ENCODE measurements at places on chromosomes 7 and 10.
A peak's percentile ranks its signal among the peaks of the same experiment; 100 is the strongest.

GRCh38 chr7:36112969-36113368 is 40.1 kb upstream of the EEPD1 start:
- DNase-seq, result no peak

DNA sequence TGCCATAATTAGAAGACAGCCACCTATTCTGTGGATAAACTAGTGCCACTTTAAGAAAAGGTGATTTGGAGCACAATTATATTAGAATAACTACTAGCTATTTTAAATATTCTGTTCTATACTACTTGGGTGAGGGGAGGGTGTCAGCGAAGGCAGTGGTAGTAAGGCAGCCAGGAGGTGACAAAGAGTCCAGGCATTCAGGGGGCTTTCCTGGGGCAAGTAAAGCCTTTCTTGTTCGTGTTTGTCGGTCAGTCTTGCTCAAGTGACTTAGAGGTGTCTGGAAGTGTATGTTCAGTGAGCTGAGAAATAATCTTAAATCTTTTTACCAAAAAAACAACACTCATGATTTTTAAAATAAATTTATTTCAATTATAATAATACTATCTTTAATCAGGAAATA is 34.4 kb downstream of the ADD3 start:
- DNase-seq, result no peak

DNA sequence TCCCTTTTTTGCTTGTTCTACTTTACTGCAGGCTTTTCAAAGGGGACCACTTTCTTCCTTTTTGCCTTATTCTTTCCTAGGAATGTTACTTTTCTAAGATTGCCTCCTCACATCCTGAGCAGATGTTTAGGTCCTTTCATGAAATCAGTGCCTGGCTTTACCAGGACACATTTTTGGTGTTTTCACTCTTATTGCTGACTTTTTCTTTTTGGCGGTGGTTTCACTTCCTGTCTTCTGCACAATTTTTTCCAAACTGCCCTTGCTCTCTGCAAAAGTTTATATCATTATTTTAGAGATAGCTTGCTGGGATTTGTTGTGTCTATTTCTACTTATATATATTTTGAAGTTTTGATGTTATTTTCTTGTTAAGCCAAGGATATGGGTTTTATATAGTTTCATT is 332.2 kb upstream of the MTPN start:
- no peak for DNase-seq

DNA sequence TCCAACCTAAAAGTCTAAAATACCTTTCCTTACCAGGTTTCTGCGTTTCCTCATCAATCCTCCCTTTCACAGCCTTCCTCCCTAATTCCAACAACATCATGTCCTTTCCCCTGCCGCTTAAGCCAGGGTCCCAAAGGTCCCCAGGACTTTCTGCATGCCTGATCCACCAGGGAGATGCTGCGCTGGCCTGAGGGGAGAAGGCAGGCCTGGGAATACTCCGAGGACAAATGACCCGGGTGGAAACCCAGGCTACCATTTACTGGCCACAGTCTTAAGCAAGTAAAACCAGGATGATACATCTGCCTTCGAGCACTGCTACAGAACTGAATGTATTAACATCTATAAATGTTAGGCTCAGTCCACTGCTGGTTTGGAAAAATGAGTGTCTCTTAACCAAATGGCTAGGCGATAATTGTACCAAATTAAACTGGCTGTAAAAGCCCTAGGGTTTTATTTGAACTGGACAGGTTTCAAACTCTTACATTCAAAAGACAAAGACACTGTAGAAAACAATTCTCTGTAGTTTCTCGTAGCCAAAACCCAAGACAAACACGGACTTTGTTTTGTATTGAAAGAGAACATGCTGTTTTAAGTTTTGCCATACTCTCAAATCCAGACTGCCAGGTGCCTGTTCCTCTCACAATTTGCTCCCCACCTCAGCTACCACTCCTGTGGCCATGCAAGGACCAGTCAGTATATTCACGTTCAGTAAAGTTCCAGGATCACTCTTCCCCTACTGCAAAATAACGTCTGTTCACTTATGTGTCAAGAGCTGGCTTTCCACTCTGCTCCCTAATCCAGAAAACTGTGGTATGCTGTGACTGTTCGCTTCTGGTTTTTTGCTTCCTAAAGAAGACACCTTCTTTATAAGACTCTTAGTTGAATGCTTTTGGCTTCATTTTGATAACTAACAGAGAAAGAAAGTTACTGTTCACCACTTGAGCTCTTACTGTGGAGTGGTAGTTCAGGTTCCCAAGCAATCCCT is 145.7 kb downstream of the RNF216 start:
- DNase-seq, result no peak

DNA sequence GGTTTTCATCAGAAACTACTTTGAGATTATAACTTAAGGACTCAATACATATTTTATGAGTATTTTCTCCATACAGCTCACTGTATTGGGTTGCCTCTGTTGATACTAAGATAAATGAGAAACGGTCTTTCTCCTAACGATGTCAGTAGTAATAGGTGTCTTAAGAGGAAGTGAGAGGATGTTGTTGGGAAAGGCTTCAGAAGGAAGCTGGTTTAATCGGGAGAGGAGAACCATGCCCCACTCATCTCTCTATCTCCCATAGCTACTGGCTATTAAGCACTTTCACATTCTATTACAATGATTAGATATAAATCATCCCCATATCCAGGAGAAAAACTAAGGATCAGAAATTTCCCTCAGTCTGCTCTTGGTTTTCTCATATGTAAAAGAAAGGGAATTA is 2.0 kb downstream of the CLEC5A start:
- DNase-seq, result no peak

- peak; percentile 58 for DNase-seq
These were observed 1.7 kb downstream of the IGF2BP3 start for GRCh38 chr7:23468526-23469149.

DNA sequence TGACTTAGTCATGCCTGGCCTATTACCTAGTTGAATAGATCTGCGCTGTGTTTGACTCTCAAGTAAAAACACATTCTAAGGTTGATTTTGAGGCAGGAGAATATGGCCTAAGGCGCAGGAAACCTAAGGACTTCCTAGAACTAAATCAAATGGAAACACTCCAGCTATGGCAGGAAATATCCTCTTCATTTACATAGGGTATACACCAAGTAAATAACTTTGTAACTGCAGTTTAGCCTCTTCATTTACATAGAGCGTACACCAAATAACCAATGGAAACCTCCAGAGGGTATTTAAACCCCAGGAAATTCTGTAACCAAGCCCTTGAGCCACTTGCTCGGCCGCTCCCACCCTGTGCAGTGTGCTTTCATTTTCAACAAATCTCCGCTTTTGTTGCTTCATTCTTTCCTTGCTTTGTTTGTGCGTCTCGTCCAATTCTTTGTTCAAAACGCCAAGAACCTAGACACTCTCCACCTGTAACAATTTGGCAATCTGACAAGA is 35.6 kb upstream of the XRCC2 start:
- no peak for DNase-seq

GRCh38 chr7:46450425-46450824 is 529.4 kb upstream of the IGFBP3 start:
- no peak for DNase-seq

DNA sequence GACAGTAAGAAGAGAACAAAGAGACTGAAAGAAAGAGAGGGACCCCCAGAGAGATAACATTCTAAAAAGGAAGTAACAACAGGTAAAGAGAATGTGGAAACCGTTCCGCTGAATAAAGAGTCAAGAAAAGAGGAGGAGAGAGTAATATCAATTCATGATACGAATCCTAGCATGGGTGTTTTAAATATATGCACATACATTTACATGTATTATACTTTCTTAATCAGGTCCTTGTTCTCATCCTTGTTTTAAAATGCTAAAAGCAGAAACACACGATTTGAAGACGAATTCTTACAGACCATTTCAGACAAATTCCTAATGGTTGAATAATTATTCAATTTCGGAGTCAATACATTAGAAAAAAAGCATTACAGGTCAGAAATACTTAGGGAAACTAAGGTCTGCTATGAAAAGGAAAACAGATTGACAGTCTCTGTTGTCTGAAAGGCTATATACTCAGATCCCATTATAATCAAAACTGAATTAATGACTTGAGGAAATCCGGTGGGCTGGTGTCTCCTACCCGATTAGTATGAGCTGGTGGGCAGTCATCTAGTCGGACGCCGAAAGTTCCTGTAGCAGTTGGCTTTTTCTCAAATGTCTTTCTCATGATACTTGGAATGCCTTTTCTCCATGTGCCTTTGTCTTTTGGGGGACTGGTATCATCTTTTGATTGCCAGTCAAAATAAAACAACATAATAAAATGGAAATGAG is 127.3 kb downstream of the ARHGAP21 start:
- DNase-seq, result no peak

- DNase-seq, result no peak
These were observed 42.9 kb upstream of the SAMD8 start for GRCh38 chr10:75068523-75068922.

DNA sequence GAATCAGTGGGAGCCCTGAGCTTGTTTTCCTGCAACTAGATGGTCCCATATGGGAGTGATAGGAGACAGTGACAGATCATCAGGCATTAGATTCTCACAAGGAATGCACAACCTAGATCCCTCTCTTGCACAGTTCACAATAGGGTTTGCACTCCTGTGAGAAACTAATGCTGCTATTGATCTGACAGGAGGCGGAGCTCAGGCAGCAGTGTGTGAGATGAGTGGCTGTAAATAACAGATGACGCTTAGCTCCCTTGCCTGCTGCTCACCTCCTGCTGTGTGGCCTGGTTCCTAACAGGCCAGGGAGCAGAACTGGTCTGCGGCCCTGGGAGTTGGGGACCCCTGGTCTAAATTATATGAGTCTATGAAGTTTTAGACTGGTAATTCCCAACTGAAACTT is 3.9 kb downstream of the MIOS start:
- DNase-seq, result no peak

DNA sequence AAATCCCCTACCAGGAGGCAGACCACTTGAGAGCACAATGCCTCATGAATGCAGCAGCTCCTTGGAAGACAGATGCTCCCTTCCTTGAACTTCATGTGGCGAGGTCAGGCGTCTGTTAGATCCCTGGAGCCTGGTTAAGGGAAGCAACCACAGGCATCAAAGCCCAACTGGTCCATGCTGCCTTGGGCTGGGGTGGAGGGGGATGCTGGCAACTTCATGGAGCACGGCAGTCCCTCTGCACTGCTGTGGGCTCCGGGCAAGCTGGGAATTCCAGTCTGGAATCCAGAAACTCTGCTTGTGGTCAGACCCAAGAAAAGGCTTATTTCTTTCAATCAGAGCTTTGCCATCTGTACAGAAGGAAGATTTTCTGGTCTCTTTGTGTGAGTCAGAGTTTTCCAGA is 130.4 kb downstream of the PFKFB3 start:
- DNase-seq, result no peak

GRCh38 chr7:23713285-23714149 is 3.5 kb downstream of the STK31 start:
- no peak for DNase-seq

DNA sequence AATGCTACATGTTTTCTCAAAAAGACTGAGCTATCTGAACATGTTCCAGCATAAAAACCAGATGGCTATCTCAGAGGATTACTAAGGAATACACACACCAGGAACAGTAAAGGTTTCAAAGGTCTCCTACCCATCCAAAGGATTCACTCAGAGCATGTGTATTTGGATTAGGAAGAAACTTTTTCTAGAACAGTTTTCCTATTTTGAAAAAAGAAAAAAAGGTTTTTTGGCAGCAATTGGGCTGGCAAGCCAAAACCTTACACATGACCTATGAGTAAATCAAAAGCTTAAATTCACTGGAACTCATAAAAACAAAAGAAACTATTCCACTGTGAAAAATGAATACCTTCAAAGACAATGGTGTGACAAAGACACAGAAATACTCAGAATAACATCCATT is 9.6 kb downstream of the TPK1 start:
- no peak for DNase-seq

- DNase-seq, result no peak
These were observed 19.6 kb upstream of the GIMAP2 start for GRCh38 chr7:150665896-150666295.

- DNase-seq, result no peak
These were observed 268.2 kb upstream of the HABP2 start for GRCh38 chr10:113284635-113285034.

- peak; percentile 5 for DNase-seq
These were observed 13.7 kb downstream of the CALML3 start for GRCh38 chr10:5538446-5538845.

DNA sequence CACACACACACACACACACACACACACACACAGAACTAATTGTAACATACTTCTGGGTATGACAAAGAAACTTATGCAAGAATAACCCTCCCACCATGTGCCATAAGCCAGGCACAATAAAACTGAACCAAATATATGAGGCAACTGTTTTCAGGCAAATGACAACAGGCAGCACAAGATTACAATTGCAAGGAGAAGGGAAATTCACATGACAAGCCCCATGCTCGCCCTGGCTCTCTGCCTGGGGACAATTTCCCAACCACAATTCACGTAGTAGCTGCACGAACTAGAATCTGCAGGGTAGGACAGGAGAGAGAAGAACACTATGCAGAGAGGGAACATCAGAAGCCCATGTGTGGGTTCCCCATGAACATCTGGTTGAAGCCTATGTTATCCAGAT is 143.3 kb downstream of the CALN1 start:
- no peak for DNase-seq

DNA sequence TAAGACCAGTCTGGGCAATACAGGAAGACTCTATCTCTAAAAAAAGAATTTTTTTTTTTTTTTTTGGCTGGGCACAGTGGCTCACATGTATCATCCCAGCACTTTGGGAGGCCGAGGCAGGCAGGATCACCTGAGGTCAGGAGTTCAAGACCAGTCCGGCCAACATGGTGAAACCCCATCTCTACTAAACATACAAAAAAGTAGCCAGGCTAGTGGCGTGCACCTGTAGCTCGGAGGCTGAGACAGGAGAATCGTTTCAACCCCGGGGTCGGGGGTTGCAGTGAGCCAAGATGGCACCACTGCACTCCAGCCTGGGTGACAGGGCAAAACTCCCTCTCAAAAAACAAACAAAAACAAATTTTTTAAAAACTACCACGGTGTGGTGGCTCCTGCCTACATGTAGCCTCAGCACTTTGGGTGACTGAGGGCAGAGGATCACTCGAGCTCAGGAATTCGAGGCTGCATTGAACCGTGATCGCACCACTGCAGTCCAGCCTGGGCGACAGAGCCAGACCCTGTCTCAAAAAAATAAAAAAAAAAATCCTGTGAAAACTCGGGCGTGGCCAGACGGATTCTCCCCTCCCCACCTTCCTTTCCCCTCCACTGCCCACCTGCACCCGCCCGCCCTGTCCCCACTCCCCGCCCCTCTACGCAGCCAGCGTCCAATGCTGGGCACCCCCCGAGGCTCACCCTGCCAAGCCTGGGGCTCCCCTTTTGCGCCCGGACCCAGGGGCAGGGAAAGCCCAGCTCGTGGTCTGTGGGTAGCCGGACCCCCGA is 745 bp upstream of the ORAI2 start:
- DNase-seq, result no peak

DNA sequence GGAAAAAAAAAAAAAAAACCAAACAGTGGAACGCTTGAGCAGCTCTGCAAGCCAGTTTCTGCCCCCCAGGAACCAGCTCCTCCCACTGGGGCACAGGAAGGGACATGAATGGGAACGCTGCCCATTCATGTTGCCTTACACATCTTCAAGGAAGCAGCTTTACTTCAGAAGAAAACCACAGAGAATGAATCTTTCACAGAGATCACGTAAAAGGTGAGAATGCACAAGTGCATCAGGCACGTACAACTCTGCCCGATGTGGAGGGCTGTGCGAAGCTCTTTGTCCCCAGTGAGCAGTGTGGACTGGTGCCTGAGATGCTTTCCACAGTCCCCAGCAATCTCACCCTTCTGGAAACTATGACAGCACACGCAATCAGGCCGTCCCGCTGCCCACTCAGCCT is 106.2 kb downstream of the DLG5 start:
- DNase-seq, result no peak

GRCh38 chr10:116521424-116522290 is 24.1 kb upstream of the PNLIP start:
- DNase-seq, result no peak

All from femur (tissue), 1 donor.